ENCODE measurements at places on chromosomes 2 and 18.
A peak's percentile ranks its signal among the peaks of the same experiment; 100 is the strongest.

GRCh38 chr18:77478646-77479442 is 229.2 kb downstream of the GALR1 start:
- peak; percentile 29 for DNase-seq

DNA sequence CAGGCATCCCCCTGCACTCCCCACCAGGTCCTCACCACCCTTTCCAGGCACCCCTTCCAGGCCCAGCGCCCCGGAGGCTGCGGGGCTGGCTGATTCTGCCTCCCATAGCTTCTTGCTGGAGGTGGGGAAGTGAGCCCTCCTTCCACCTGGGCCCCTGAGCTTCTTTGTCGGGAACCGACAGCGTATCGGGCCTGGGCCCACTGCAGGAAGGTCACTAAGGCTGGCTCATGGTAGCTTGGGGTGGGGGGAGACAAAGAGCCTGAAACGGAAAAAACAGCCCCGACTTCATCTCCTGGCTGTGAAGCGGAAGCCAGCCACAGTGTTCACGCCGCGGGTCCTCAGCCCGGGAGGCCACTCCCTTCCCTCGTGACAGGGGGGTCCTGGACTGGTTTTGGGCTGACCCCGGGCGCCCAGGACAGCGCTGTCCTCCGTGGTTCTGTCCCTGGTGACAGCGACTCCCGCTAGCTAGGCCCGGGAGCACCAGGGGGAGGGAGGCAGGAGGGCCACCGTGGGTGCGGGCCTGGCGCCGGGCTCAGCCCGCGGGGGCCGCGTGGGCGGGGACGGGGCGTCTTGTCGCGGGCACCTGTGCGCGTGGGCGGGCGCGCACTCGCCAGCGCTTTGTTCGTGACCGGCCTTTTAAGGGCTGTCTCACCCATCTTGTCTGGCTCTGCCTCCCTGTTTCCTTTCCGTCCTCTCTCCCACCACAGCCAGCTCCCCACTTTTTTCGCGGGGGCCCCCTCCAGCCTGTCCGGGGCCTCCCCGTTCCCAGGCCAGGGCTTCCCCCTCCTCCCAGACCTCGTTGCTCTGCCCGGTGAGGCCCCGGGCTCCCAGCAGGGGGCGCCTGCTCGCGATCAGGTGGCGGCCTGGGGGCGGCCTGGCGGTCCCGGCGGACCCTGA is 64.9 kb downstream of the DNMT3A start:
- no peak for DNase-seq

DNA sequence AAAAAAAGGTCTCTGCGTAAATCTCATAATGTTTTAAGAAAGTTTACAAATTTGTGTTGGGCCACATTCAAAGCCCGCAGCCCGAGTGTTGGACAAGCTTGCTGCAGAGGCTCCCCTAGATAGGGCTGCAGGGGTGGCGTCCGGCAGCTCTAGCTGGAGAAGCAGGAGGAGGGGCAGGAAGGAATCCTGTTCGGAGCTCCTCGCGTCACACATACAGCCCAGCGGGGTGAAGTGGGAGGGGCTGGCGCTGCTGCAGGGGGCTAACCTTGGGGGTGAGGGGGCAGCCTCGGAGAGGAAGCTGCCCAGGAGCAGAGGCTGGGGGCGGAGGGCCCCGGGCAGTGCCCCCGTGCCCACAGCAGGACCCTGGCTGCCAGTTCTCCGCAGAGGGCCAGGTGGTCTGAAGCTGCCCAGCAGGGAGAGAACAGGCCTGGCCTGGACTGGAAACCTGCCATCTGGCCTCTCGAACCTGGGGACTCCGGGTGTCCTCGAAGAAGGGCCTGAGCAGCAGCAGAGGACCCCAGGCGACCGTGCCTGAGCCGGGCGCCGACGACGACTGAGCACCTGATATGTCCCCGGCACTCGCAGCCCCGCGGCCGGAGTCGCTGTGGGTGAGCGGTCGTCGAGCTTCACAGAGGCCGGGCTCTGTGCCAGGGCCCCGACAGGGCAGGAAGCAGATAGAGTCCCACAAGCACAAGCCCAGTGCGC is 2.6 kb upstream of the GPR35 start:
- DNase-seq: peak; percentile 22

GRCh38 chr2:236179236-236180075 is 11.3 kb upstream of the GBX2 start:
- DNase-seq: no peak

DNA sequence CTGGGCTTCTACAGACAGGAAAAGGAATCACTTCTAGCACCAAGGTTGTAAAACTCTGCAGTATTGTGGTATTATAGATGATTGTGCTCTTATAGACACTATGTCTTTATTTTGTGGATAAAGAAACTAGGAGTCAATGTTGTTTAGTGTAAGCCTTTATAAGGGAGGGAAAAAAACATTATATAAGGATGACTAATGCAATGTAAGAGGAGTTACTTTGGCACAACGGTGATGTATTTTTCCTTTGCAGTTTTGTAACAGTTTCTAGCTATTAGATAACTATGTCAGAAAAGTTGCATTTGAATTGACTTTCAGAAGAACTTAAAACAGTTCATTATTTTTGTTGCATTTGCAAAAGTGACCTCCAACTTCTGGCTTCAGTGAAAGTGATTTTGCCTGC is 545.4 kb downstream of the CCDC85A start:
- DNase-seq: no peak

DNA sequence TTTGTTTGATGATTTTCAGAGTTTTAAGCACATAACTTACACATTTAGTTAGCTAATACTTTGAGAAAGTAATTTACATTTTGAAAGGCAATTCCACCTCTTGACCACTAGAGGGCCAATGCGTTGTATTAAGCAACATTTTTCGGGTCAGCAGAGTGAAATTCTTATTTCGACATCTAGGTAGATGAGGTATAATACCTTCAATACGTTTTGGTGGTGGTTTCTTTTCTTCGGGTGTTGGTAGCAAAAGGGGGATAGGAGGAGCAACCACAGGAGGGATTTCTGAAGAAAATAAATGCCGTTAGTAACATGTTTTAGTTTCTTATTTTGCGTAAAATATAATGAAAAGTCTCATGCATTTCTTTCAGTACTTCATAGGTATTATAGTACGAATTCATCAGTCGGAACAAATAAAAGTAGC is 106.3 kb downstream of the TTN start:
- DNase-seq: peak; percentile 33

GRCh38 chr2:174868878-174869277 is 104.6 kb upstream of the CHRNA1 start:
- DNase-seq: no peak

GRCh38 chr2:148567716-148568115 is 76.8 kb upstream of the EPC2 start:
- no peak for DNase-seq

GRCh38 chr2:121505005-121505404 is 25.7 kb upstream of the RNU4ATAC start:
- peak; percentile 95 for DNase-seq

DNA sequence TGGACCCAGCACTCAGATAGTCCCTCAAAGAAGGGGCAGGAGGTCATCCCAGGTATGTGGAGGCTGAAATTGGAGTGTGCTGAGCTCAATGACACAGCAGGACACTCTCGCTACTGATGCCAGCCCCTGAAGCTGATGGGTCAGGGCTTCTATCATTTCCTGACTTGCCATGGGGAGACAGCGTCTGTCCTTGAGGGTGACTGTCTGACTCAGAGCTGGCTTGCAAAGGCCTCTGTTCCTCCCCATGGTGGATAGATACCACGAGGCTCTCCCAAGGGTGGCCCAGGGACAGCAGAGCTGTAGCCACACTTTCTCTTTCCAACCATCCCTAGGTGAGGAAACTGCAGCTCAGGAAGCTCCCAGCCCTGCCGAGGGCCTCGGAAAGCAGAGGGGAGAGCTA is 10.8 kb downstream of the ALPG start:
- no peak for DNase-seq

GRCh38 chr18:70135604-70136003 is 69.9 kb downstream of the RTTN start:
- no peak for DNase-seq

GRCh38 chr2:3317277-3317685 is 60.3 kb downstream of the EIPR1 start:
- no peak for DNase-seq

GRCh38 chr2:108193251-108193650 is 46.5 kb upstream of the SULT1C3 start:
- DNase-seq: peak; percentile 29

DNA sequence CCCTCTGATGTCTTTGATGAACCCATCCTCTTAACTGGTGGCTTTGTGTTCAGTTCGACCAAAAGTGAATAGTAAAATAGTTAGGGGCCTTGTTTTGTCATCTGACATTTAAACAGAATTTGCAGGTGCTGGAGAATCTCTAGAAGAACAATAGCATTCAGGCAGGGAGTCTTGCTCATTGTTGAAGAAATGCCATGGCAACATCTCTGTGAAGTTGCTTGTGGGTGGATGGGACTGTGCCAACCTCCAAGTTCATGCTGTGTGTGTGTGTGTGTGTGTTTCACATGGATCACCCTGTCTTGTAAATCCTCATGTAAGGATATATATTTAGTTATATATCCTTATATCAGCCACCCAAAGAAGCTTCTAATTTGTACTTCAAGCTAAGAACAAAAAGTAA is 66.7 kb downstream of the SKA1 start:
- no peak for DNase-seq

GRCh38 chr18:36366994-36367839 is 69.7 kb downstream of the FHOD3 start:
- no peak for DNase-seq

DNA sequence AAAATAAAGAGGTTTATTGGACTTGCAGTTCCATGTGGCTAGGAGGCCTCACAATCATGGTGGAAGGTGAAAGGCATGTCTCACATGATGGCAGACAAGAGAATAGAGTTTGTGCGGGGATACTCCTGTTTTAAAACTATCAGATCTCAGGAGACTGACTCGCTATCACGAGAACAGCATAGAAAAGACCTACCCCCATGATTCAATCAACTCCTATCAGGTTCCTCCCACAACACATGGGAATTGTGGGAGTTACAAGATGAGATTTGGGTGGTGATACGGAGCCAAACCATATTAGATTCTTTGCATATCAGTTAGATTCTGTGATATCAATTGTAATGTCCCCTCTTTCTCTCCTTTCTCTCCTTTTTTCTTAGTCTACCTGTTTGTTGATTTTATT is 1178.7 kb upstream of the LRRTM1 start:
- no peak for DNase-seq

DNA sequence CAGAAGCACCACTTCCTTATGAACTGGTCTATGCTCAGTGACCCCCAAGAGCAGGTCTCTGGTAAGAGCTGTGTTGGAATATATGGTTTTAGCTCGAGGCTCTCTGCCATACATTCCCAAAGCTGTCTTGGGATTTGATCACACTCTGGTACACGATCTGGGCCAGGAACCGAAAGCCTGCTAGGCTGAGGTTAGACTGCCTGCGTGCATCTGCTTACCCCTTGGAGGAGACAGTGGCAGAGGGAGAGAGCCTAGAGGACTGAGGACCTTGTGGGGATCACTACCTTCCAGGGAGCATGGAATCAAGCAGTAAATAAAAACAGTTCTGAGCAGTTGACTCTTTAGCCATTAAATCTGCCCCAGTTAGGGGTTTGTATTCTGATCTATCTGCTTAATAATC is 63.7 kb downstream of the ZNF532 start:
- no peak for DNase-seq

GRCh38 chr18:50151926-50152325 is 43.0 kb downstream of the MYO5B start:
- DNase-seq: peak; percentile 13
